Posterior cingulate gyrus (tissue), 11 donors: ENCODE measurements at places on chromosomes 4 and X.
A peak's percentile ranks its signal among the peaks of the same experiment; 100 is the strongest.

DNA sequence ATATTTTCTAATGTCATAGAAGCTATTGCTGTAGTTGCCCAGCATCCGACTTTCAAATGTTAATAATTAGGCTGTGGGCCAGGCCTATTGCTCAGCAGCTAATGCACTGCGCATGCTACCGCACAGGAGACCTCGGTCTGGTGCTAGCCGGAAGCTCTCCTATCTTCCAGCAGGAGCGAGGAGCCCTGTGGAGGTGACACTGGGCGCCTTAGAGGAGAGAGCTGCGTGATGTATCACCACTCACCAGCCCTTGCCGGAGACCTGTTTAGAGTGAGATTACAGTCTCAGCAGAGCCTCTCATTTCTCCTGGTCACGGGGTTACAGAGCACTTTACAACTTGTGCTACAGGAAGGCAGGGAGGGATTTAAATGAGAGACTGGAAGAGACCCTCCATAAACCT is 31.1 kb upstream of the MID1IP1 start:
- DNase-seq: no peak

GRCh38 chr4:4391866-4392265 is 5.0 kb downstream of the NSG1 start:
- DNase-seq: peak; percentile 26

DNA sequence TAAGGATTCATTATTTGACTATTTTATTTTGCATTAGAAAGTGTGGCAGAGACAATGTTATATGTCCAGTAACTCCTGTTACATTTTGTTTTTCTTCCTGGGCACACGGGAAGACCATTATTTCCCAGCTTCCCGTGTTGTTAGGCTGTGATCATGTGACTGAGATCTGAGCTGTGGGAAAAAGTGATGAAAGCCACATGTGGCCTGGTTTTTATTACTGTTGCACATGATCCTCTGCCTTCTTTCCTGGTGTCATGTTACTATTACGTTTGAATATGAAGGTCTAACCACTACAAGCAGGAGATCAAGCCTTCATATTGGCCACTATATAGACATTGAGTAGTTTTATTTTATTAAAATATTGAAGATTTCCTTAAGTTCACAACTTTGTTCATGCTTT is 28.2 kb upstream of the MID1 start:
- no peak for DNase-seq

DNA sequence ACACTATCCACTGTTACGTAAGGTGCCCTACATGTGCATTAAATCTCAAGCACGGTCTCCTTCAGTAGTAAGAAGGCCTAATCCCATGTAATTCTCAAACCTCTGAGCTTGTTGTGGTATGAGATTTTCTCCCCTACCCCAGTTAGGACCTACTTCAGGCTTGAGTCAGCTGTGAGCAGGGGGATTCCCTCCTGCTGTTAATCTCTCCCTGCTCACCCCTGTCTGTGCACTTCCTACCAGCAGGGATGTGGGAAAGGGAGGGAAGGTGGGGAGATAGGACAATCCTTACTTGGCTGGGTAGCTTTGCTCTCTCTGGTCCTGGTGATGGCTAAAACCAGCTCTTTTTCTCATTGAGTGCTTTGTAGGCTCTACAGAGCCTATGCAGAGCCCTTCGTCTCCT is 60.8 kb downstream of the PALLD start:
- DNase-seq: no peak

DNA sequence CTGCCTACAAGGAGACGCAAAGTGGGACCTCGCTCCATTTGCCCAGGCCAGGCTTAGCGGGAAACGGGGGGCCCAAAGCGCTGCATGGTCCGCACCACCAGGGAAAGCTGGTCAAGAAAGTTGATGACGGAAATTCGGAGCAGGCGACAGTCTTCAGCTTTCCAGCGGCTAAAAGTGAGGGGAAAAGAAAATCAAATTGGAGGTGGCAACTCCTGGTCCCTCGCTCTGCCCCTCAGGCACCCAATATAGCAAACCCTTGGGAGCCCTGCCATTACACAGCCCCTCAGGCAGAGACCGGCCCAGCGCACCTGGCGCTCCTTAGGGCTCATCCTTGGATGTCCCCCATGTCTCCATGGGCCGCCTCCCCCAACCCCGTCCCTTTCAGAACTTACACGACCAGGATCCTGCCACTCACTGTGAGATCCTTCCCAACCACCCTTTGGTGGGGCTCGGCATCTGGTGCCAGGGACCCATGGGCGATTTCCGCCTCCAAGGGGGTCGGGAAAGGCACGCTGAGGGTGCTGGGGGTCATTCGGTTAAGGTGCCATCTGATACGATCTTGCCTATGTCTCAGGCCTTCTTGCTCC is 1.1 kb downstream of the LAGE3 start:
- DNase-seq: peak; percentile 75

DNA sequence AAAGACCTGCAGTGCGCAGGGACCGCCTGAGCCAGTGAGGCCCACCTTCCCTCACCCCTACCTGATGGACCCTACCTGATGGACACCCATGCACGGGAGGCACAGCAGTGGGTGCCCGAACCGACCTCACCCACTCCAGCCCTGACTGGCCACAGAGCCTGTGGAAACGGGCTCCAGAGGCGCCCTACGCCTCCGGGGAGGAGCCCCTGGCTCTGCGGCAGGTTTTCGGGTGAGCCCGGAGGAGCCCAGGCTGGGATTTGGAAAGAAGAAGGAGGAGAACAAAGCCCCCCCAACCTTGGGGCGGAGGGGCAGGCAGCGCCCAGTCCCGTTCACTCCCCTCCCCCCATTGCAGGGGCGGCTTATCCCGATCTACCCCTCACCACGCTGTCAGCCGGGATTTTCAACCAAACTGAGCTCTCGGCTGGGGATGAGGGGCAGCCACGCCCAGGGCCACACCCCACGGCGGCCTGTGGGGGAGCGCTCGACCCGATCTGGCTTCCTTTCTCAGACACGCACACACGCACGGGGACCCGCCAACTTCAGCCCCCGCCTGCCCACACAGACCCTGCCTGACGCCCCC is 675 bp downstream of the L1CAM start:
- no peak for DNase-seq

DNA sequence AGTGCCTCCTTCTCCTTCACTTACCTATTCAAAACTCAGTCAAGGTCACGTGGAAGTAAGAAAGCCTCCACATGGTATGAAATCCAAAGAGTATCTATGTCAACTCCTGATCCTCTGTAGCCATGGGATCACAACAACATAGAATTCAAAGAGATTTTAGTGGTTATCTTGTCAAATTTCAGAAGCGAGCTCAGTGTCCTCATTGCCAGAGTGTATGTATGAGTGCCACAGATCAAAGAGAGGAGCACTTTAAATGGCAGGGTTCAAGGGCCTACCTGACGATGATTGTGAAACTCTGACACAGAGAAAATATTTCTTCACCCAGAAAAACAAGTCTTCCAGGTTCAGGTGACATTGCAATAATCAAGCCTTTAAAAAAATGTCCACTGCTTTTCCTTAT is 1.2 kb upstream of the ACE2 start:
- DNase-seq: no peak

- DNase-seq: no peak
Observed at GRCh38 chr4:162865102-162865501, 301.6 kb downstream of the NAF1 start.

DNA sequence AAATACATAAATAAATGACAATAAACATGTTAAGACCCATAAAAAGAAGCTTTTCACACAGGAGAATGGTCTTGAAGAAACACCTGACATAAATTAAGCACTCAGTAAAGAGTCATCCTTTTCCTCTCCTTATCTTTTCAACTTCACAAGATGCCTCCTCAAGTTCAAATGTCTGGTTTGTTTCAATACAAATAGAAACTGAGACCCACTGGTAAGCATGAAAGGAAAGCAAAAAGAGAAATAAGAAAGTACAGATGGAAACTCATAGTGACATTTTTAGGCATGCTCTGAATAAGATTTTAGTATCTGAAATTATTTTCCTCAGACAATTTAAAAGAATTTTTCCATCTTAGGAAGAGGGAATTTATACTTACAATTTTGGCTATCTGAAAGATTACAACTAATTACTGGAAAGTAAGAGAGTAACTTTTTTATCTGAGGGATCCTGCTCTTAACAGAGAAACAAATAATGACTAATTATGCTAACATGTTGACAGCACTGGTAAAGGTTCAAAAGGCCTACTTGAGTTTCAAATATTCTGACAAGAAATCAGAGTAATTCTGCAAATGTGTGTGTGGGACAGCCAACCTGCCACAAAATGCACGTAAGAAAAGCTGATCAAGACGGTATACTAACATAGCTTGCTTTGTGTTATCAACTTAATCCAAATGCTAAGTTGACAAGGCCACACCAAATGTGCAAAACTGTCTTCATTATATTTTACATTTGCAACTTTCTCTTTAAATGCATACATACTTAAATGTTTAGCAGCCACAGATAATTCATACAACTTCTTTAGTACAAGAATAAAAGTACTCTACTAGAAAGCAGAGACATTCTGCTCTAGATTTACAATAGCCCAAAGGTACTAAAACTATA is 113.0 kb downstream of the IQCM start:
- DNase-seq: no peak

- DNase-seq: no peak
Observed at GRCh38 chrX:38606821-38607220, 45.5 kb downstream of the TSPAN7 start.

DNA sequence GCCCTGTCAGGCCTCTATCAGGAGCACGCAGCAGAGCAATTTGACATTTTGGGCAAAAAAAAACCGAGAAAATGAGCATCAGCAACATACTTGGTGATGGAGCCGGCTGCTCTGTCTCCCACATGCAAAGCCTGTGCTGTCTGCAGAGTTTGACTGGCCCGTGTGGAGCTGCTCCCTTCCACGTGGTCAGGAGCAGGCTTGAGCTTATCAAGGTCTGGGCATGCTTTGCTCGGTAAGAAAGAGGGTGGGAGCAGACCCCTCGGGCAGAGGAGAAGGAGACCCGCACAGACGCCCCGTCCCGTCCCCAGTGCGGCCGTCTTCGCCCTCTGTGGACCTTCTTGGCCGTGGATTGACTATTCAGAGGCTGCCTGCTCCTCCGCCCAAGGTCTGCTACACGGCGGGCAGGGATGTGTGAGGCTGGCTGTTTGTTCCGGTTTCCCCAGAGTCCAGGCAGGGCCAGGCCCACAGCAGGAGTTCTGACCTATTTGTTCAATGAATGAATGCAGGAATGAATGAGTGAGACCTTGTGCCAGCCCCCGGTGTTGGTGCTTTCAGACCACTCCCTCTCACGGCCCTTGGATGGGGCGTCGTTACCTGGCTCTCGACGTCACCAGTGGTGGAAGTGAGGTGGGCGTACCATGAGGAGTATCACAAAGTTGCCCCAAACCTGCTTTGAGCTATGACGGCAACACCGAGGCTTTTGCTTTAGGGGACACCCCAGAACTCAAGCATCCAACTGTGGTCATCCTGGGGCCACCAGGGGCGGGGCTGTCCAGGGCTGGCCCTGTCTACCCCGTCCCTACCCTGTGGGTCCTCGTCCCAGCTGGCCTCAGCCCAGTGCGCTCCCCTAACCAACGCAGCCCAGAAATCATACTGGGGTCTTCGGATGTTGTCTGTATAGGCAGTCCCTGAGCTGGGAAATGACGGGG is 54.7 kb upstream of the ADRA2C start:
- peak; percentile 21 for DNase-seq

DNA sequence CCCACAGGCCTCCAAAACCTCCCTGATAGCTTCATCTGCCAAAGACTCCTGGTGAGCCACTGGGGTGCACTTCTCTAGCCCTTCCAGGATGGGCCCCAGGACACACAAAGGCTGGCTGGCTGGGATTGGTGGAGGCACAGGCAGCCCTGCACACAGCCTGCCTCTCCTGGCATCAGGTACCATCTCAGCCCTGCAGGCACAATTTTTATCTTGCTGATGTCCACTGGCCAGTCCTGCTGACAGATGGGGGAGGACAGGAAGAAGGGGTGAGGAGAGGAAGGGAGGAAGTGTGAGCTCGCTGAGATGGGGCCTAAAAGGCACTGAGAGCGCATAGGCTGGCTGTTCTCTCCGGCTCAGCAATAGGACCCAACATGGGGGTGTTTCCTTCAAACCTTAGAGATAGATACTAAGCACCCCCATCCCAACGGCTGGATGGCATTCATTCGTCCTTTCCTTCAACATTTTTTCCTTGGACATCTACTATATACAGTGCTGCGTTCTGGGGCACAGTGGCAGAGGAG is 92.7 kb downstream of the PJA1 start:
- peak; percentile 19 for DNase-seq

- DNase-seq: no peak
Observed at GRCh38 chrX:50691820-50692219, 122.2 kb downstream of the SHROOM4 start.

DNA sequence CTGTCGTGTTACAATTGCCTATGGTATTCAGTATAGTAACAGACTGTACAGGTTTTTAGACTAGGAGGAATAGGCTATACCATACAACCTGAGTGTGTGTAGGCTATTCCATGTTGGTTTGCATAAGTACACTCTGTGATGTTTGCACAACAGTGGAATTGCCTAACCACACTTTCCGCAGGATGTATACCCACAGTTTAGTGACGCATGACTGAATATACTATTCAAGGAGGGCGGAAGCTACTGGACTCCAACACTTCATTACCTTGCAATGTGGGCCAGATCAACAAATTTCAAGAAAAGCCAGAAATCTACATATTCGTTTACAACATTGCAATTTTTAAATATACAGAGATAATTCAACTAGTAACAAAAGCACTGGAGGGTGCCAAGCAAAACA is 317.2 kb downstream of the PDGFC start:
- DNase-seq: no peak

DNA sequence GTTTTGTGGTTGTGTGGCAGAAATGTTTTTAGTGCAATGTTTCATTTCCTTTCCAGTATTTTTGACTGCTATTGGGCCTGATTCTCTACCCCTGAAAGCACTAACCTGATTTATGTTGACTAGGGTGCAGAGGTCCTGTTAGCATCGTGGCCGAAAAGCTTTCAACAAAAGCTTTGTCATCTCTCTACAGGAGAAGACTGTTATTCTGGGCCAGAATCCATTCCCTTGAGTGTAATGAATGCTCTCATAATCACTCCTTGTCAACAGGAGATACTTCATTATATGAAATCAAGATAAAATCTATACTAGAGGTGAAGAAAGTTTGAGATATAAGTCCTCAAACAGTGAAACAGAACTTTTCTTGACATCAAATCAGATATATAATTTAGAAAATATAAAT is 195.5 kb downstream of the ZNF330 start:
- no peak for DNase-seq

GRCh38 chr4:53889326-53890055 is 174.9 kb downstream of the CHIC2 start:
- no peak for DNase-seq
